ENCODE measurements at places on chromosomes 2 and 18. TPM values are rescaled to one million over a fixed set of nuclear protein-coding genes. Genes with fewer than 3 reads are reported as not detected.
A peak's percentile ranks its signal among the peaks of the same experiment; 100 is the strongest.

DNA sequence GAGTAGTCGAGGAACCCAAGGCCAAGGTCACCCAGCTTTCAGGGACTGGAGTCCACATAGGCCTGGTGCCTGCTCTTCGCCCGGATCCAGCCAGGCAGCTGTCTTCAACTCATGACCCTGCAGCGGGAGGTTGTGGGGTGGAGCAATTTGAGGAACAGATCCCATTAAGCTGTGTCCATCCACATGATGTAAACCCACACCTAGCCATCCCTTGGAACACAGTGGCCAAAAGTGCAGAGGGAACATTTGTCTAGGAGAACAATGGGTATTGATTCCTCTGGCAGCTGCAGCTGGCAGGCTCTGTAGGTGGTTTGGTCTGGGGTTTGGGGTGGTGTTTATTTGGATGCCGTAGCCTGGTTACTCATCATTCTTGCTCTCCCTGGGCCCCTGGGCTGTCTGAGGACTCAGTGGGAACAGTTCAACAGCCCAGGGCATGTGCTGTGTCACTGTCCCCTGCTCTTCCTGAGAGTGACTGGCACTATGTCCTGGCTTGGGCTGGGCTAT is 99.4 kb downstream of the TFCP2L1 start:
- no peaks in the 10 kb centered on the region for H3K4me1 ChIP-seq
- no peak overlapping the region for H3K27ac ChIP-seq
- H3K36me3 ChIP-seq, result no peaks in the 10 kb centered on the region
- no peak overlapping the region for H3K4me3 ChIP-seq
- H3K27me3 ChIP-seq, result no peaks in the 10 kb centered on the region

GRCh38 chr2:202201220-202202160 is 36.9 kb downstream of the SUMO1 start:
- no peak overlapping the region for H3K27ac ChIP-seq
- DNase-seq, result no peak
- H3K4me3 ChIP-seq, result no peak overlapping the region
- H3K27me3 ChIP-seq, result no peaks in the 10 kb centered on the region

DNA sequence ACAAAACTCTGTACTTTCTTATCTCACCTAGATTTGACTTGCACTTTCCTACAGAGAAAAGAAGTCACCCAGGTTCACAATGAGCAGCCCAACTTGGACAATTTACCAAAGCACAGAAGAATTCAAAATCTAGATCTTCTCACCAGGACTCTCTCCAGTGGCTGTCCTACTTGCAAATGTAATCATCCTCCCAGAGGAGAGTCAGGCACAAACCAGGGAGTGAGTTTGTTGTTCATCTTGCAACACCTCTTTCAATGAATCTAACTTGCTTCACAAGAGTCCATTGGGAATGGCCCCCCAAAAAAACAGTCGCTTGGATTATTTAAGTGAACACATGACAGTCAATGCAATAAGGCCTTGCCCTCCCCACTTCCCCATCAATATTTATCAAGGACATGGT is 144.6 kb downstream of the ATL2 start:
- no peaks in the 10 kb centered on the region for H3K4me1 ChIP-seq
- no peak overlapping the region for H3K27ac ChIP-seq
- no peak overlapping the region for H3K4me3 ChIP-seq
- H3K27me3 ChIP-seq, result no peaks in the 10 kb centered on the region
- DNase-seq, result no peak

Gene CTAGE1
- total RNA-seq, result 4.2 TPM

GRCh38 chr2:105100046-105100840 is 62.4 kb downstream of the MRPS9 start:
- H3K27me3 ChIP-seq, result no peaks in the 10 kb centered on the region
- H3K36me3 ChIP-seq, result no peaks in the 10 kb centered on the region
- H3K4me3 ChIP-seq, result no peak overlapping the region
- no peak for DNase-seq

Gene MATN3
- total RNA-seq, result 1.9 TPM

- H3K4me1 ChIP-seq, result no peaks in the 10 kb centered on the region
- no peak overlapping the region for H3K27ac ChIP-seq
- no peaks in the 10 kb centered on the region for H3K36me3 ChIP-seq
- H3K27me3 ChIP-seq, result no peaks in the 10 kb centered on the region
- no peak overlapping the region for H3K4me3 ChIP-seq
Observed at GRCh38 chr2:236242057-236242495, 22.1 kb downstream of the ASB18 start.

- DNase-seq, result no peak
- no peaks in the 10 kb centered on the region for H3K4me1 ChIP-seq
- H3K36me3 ChIP-seq, result no peaks in the 10 kb centered on the region
- no peak overlapping the region for H3K27ac ChIP-seq
- H3K27me3 ChIP-seq, result no peaks in the 10 kb centered on the region
Observed at GRCh38 chr18:10315522-10315921, 138.9 kb upstream of the APCDD1 start.

Gene RRM2
- total RNA-seq, result 18.1 TPM

- H3K27ac ChIP-seq, result no peak overlapping the region
- no peaks in the 10 kb centered on the region for H3K27me3 ChIP-seq
- no peaks in the 10 kb centered on the region for H3K36me3 ChIP-seq
- peak; percentile 2 for DNase-seq
Observed at GRCh38 chr2:237200462-237200861, 114.8 kb downstream of the COPS8 start.

GRCh38 chr2:134272806-134273205 is 18.9 kb downstream of the MGAT5 start:
- no peak overlapping the region for H3K27ac ChIP-seq
- H3K36me3 ChIP-seq, result no peaks in the 10 kb centered on the region
- DNase-seq, result no peak
- H3K4me1 ChIP-seq, result no peaks in the 10 kb centered on the region
- no peak overlapping the region for H3K4me3 ChIP-seq
- no peaks in the 10 kb centered on the region for H3K27me3 ChIP-seq

DNA sequence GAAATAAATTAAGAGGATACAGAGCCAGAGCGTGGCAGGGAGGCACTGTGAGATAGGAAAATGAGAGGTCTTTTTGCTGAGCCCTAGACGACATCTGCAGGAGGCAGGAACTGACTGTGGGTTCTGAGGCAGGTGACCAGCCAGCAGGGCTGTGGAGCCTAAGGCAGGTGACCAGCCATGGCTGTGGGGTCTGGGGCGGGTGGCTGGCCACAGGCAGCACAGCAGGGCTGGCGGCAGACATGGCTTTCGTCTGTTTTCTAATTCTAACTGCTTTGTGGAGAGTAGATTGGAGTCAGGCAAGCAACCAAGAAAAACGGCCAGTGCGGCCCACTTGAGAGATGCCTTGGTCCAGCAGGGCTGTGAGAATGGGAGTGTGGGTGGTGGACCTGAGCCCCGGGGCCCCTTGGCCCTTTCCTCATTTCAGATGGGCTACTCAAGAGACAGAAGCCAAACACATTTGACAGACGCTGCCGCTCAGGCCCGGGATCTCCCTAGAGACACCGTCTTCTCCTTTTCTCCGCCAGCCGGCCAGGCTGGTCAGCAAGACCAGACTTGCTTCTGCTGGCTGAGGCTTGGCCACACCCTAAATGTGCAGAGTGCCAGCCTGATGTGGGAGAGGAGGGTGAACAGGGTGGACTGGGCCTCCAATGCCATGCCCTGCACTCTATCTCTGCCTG is 19.7 kb upstream of the GNAL start:
- H3K4me3 ChIP-seq, result no peak overlapping the region
- H3K4me1 ChIP-seq, result no peaks in the 10 kb centered on the region

Gene SLC4A3
- total RNA-seq, result 31.3 TPM

DNA sequence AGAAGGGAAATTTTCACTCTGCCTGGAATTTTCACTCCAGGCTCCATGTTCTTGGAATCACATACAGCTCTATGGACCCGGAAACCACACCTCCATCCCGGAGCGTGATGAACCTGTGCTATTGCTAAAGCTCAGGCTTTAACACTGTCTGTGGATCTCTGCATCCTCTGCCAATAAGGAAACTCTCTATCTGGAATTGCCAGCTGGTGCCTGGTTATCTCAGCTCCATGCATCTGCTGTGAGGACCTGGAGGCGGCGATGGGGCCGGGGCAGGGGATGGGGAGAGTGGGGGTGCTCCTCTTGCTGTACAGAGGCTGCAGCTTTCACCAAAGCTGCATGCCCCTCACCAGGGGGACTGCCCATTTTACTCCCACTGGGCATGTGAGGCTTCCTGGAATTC is 754.0 kb upstream of the SOX11 start:
- DNase-seq, result no peak
- H3K27me3 ChIP-seq, result no peaks in the 10 kb centered on the region
- H3K36me3 ChIP-seq, result no peaks in the 10 kb centered on the region
- H3K4me1 ChIP-seq, result no peaks in the 10 kb centered on the region
- H3K4me3 ChIP-seq, result no peak overlapping the region

Gene RPRM
- 2.4 TPM for total RNA-seq

Gene CACNB4
- 83.8 TPM for total RNA-seq

- no peaks in the 10 kb centered on the region for H3K36me3 ChIP-seq
- H3K4me1 ChIP-seq, result peaks cover 3% of the 10 kb centered on the region
Observed at GRCh38 chr18:48769006-48769636, 181.6 kb downstream of the SMAD7 start.

Gene LOXHD1
- 29.6 TPM for total RNA-seq

GRCh38 chr2:215530191-215530968 is 94.5 kb upstream of the FN1 start:
- no peaks in the 10 kb centered on the region for H3K36me3 ChIP-seq
- peaks cover 3% of the 10 kb centered on the region for H3K4me1 ChIP-seq
- no peaks in the 10 kb centered on the region for H3K27me3 ChIP-seq
- H3K27ac ChIP-seq, result no peak overlapping the region
- DNase-seq, result no peak

DNA sequence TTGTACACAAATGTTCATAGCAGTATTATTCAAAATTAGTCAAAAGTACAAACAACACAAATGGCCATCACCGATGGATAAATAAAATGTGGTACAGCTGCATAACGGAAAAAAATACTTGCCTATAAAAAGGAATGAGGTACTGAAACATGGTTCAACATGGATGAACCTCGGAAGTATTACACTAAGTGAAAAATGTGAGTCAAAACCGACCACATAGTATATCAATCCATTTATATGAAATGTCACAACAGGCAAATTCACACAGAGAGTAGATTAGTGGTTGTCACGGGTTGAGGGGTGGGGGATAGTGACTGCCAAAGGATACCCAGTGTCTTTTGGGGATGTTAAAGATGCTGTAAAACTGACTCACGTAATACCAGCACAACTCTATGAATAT is 3.5 kb downstream of the SS18 start:
- no peak overlapping the region for H3K27ac ChIP-seq
- H3K4me1 ChIP-seq, result peaks cover 10% of the 10 kb centered on the region
- no peaks in the 10 kb centered on the region for H3K27me3 ChIP-seq
- no peak overlapping the region for H3K4me3 ChIP-seq
- H3K36me3 ChIP-seq, result no peaks in the 10 kb centered on the region

DNA sequence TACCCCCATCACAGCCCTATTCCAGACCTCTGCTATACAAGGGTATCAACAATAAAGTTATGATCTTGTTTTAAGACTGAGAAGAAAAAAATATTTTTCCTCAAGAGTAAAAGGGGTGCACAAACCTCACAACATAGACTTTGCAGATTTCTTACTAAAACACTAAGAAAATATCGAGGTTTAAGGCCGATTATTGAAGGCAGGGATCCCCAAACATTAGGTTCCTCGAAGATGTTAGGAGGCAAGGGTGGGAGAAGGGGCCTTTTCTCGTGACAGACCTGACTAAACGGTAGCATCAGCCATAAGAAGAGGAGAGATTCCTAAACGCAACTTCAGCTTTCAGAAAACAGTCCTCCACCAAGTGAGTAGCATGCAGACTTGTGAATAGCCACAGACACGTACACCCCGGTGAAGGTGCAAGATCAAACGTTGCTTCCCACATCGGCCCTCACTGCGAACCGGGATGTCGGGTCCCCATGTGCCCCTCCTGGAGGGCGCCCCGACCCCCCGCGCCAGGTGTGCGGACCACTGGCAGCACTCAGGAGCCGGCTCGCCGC is 678 bp downstream of the PIAS2 start:
- peak overlapping the region; percentile 96 for H3K4me3 ChIP-seq
- peak overlapping the region; percentile 94 for H3K27ac ChIP-seq
- no peaks in the 10 kb centered on the region for H3K4me1 ChIP-seq
- peak; percentile 33 for DNase-seq

GRCh38 chr2:233429175-233429897 is 75.0 kb downstream of the DGKD start:
- no peak overlapping the region for H3K4me3 ChIP-seq
- H3K36me3 ChIP-seq, result no peaks in the 10 kb centered on the region
- H3K27ac ChIP-seq, result no peak overlapping the region
- H3K4me1 ChIP-seq, result no peaks in the 10 kb centered on the region

DNA sequence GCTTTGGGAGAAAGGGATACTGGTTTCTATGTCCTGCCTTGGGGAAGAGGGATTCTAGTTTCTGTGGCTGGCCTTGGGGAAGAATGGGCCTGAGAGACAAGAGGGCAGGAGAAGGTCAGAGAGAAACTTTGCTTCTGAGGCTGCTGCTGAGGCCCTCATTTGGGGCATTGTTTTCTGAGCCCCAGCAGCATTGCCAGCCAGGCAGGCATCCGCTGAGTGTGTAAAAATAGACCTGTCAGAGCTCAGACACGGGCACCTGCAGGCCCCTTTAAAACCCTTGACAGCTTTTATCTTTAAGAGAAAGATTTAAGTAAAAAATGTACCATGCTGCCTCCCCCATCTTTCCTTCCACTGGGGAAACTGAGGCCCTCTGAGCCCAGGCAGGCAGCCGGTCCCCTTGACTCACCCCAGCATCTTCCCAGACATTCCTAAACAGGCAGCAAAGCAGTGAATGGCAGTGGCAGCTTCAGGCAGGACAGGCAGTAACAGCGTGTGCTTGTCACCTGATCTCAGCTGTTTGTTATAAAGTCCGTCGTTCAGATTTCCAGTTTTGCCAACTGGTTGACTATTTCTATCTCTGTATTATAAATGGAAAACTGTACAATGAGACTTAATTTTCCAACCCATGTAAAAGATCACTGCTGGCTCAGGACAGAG is 27.6 kb downstream of the MLPH start:
- no peak overlapping the region for H3K4me3 ChIP-seq
- peak; percentile 49 for DNase-seq
- H3K27me3 ChIP-seq, result no peaks in the 10 kb centered on the region
- H3K36me3 ChIP-seq, result no peaks in the 10 kb centered on the region

GRCh38 chr2:30181176-30181575 is 34.4 kb downstream of the YPEL5 start:
- H3K36me3 ChIP-seq, result no peaks in the 10 kb centered on the region
- H3K27me3 ChIP-seq, result no peaks in the 10 kb centered on the region
- H3K4me1 ChIP-seq, result peaks cover 8% of the 10 kb centered on the region
- DNase-seq, result no peak

Gene ING5
- total RNA-seq, result 56.9 TPM

- DNase-seq, result no peak
- H3K4me1 ChIP-seq, result no peaks in the 10 kb centered on the region
- H3K36me3 ChIP-seq, result no peaks in the 10 kb centered on the region
- H3K27ac ChIP-seq, result no peak overlapping the region
Observed at GRCh38 chr2:72316774-72317173, 169.1 kb upstream of the CYP26B1 start.

GRCh38 chr18:13369756-13370510 is 151.4 kb downstream of the LDLRAD4 start:
- H3K4me1 ChIP-seq, result no peaks in the 10 kb centered on the region
- H3K4me3 ChIP-seq, result no peak overlapping the region
- no peak overlapping the region for H3K27ac ChIP-seq
- H3K27me3 ChIP-seq, result no peaks in the 10 kb centered on the region
- H3K36me3 ChIP-seq, result no peaks in the 10 kb centered on the region

Gene TNFAIP6
- total RNA-seq, result 3.3 TPM

Gene FAM161A
- 24.7 TPM for total RNA-seq

Gene CHRNA1
- total RNA-seq, result 1.2 TPM

All from testis (tissue), 5 donors.